Left kidney (tissue), 8 donors: ENCODE measurements at places on chromosomes 12 and 14. TPM values are rescaled to one million over a fixed set of nuclear protein-coding genes. Genes with fewer than 3 reads are reported as not detected.

Gene INHBE
- 0.95 TPM for polyA plus RNA-seq

Gene SYNDIG1L
- 0.50 TPM for polyA plus RNA-seq

Gene PDZRN4
- 6.6 TPM for polyA plus RNA-seq

Gene RPL10L
- not detected for polyA plus RNA-seq

Gene RNF212B
- polyA plus RNA-seq, result 2.3 TPM

Gene SDR9C7
- polyA plus RNA-seq, result 0.32 TPM

Gene SRGAP1
- polyA plus RNA-seq, result 29.7 TPM

Gene PSEN1
- 73.9 TPM for polyA plus RNA-seq

Gene NACA
- 1,966 TPM for polyA plus RNA-seq
